ENCODE measurements at places on chromosomes 4 and X. TPM values are rescaled to one million over a fixed set of nuclear protein-coding genes. Genes with fewer than 3 reads are reported as not detected.

DNA sequence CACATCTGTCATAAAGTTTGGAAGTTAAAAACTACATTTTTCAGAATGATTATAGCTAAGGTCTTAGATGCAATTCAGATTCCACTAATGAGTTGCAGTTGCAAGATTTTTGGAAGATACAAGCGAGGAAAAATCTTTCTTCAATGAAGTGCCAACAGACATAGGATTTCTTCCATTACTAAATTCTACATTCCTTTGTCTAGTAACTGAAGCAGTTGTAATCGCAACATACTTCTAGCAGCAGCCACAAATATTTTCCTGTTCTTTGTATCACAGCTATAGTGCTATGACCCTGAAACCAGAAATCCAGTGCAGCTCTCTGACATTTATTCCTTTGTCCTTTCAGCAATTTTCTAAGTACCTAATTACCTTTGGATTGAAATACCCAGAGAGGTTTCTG is 225.2 kb upstream of the SLIT2 start:
- H3K36me3 ChIP-seq = no peaks in the 10 kb centered on the region
- no peaks in the 10 kb centered on the region for H3K27me3 ChIP-seq
- no peak for DNase-seq
- no peak overlapping the region for H3K4me3 ChIP-seq
- H3K4me1 ChIP-seq = no peaks in the 10 kb centered on the region

DNA sequence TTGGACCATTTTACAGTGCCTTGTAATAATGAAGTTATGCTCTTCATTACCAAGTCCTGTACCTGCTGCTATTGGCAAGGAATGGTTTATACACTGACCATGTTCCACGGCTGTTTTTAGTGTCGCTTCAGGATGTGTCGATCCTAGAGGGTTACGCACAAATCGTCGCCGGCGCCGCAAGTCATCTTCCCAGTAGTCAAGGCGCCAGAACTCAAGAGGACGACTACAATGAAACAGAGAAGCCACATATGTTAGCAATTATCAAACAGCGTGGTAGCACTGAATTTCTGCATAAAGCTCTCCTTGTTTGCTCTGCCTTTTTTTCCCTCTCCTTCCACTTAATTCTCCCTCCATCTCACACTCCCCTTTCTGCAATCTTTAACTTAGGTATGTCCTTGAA is 17.0 kb downstream of the MAB21L2 start:
- no peaks in the 10 kb centered on the region for H3K36me3 ChIP-seq
- H3K4me3 ChIP-seq = no peak overlapping the region
- no peaks in the 10 kb centered on the region for H3K4me1 ChIP-seq
- no peaks in the 10 kb centered on the region for H3K27me3 ChIP-seq
- no peak overlapping the region for H3K27ac ChIP-seq

- no peak for DNase-seq
- no peaks in the 10 kb centered on the region for H3K4me1 ChIP-seq
- H3K4me3 ChIP-seq = no peak overlapping the region
- no peaks in the 10 kb centered on the region for H3K36me3 ChIP-seq
These were observed 246.4 kb downstream of the FBXO8 start for GRCh38 chr4:174037049-174037448.

DNA sequence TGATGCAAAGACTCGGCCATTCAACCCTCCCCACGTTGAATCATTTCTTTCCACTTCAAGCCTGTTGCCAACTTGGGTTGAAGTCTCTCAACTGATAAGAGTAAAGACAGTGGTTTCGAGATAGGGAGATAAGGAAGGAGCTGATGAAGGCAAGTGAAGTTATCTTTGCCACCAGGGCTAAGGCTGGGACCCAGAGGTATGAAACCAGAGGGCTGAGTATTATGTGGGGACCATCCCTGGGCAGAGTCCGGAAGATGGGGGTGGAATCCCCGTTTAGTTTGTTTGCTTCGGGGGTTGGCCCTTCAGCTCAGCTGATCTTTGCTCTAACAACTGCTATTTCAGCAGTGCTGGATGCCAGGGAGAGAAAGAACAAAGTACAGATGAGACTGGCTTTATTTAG is 2.3 kb upstream of the XPNPEP2 start:
- peak; percentile 39 for DNase-seq
- H3K4me3 ChIP-seq = 0 out of 2 replicates have a peak overlapping the region, but pooled peaks have one; percentile 7
- H3K27ac ChIP-seq = no peak overlapping the region
- no peaks in the 10 kb centered on the region for H3K36me3 ChIP-seq

GRCh38 chrX:101605728-101606127 is 12.1 kb downstream of the ARMCX6 start:
- no peaks in the 10 kb centered on the region for H3K36me3 ChIP-seq
- H3K27me3 ChIP-seq = no peaks in the 10 kb centered on the region
- no peaks in the 10 kb centered on the region for H3K4me1 ChIP-seq
- no peak overlapping the region for H3K4me3 ChIP-seq

DNA sequence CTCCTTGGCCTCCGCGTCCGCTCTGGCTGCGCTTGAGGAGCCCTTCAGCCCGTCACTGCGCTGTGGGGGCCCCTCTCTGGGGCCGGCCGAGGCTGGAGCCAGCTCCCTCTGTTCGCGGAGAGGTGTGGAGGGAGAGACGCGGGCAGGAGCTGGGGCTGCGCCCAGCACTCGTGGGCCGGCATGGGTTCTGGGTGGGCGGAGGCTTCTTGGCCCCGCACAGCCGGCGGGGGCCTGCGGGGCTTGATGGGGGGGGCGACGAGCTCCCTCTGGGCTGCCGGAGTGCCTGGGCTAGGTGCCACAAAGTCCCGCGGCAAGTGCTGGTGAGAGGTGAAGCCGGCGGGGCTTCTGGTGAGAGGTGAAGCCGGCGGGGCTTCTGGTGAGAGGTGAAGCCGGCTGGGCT is 61.9 kb downstream of the ANKRD50 start:
- H3K27ac ChIP-seq = no peak overlapping the region
- H3K4me3 ChIP-seq = no peak overlapping the region
- DNase-seq = no peak
- H3K4me1 ChIP-seq = peaks cover 18% of the 10 kb centered on the region

GRCh38 chr4:167555338-167556022 is 321.2 kb upstream of the SPOCK3 start:
- no peak overlapping the region for H3K4me3 ChIP-seq
- DNase-seq = no peak
- no peak overlapping the region for H3K27ac ChIP-seq
- no peaks in the 10 kb centered on the region for H3K4me1 ChIP-seq

DNA sequence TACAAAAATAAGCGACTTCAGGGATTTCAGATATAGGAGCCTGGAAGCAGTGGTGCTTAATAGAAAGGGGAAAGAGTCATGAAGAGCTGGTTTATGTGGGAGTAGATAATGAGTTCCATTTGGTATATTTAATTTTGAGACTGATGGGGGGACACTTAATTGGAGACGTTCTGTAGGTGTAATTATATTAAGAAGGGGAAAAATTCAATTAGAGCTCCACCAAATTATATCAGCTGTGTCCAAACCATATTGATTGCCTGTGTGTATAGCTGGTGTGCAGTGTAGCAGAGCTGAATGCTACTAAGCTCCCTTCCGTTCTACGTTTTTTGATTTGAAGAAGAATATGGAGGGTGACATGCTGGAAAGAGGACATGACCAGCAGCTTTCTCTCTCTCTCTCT is 282.3 kb downstream of the DMD start:
- DNase-seq = no peak
- no peaks in the 10 kb centered on the region for H3K4me1 ChIP-seq
- H3K27me3 ChIP-seq = no peaks in the 10 kb centered on the region
- H3K27ac ChIP-seq = no peak overlapping the region
- no peak overlapping the region for H3K4me3 ChIP-seq
- H3K36me3 ChIP-seq = no peaks in the 10 kb centered on the region

GRCh38 chrX:150569155-150569477 is 695 bp downstream of the MTM1 start:
- H3K4me1 ChIP-seq = peaks cover 51% of the 10 kb centered on the region
- H3K27me3 ChIP-seq = no peaks in the 10 kb centered on the region
- DNase-seq = no peak

- H3K4me3 ChIP-seq = no peak overlapping the region
- no peak overlapping the region for H3K27ac ChIP-seq
- H3K36me3 ChIP-seq = no peaks in the 10 kb centered on the region
These were observed 194.7 kb upstream of the VCX3A start for GRCh38 chrX:6729626-6730025.

DNA sequence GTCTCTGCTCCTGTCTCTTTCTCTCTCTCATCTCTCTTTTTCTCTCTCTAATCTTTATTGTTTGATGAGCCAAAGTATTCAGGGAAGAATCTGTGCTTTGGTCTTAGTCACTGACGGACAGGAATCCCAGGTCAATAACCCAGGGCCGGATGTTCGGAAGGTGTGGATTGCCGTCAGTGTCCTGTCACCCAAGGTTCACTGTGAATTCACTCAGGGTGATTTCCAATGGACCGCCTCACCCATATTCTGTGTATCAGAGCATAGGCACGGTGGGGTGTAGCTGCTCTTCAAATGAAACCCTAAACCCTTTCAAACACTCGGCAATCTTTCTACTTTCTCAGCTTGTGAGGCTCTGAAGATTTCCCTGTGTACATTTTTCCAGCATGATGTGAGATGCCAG is 144.6 kb upstream of the GPC4 start:
- H3K4me3 ChIP-seq = no peak overlapping the region
- no peak for DNase-seq
- H3K27me3 ChIP-seq = no peaks in the 10 kb centered on the region
- no peak overlapping the region for H3K27ac ChIP-seq
- no peaks in the 10 kb centered on the region for H3K4me1 ChIP-seq

- no peaks in the 10 kb centered on the region for H3K27me3 ChIP-seq
- H3K36me3 ChIP-seq = peaks cover 10% of the 10 kb centered on the region
- H3K4me3 ChIP-seq = no peak overlapping the region
- DNase-seq = no peak
- peaks cover 24% of the 10 kb centered on the region for H3K4me1 ChIP-seq
- no peak overlapping the region for H3K27ac ChIP-seq
These were observed 240.1 kb downstream of the FRAS1 start for GRCh38 chr4:78297116-78297800.

BGN gene
- 0.18 TPM for total RNA-seq

MAGEA2B gene
- total RNA-seq = not detected

MAOA gene
- 14.7 TPM for total RNA-seq

SPANXD gene
- not detected for total RNA-seq

AGTR2 gene
- total RNA-seq = not detected

CYTL1 gene
- total RNA-seq = not detected

Data from HepG2 (cell line).